ENCODE measurements at places on chromosomes 2 and 18. TPM values are rescaled to one million over a fixed set of nuclear protein-coding genes. Genes with fewer than 3 reads are reported as not detected.

Gene LINC00305
- not detected for total RNA-seq

Gene UGT1A4
- not detected for total RNA-seq

Gene CHRND
- total RNA-seq: not detected

Gene ERMN
- 1.9 TPM for total RNA-seq

Gene GAREM2
- total RNA-seq: 5.9 TPM

Gene FAHD2A
- total RNA-seq: 32.5 TPM

Gene RHBDD1
- total RNA-seq: 42.2 TPM

Gene RGPD4
- total RNA-seq: 0.07 TPM
